Stimulated activated CD8-positive, alpha-beta memory T cell treated with anti-CD3 and anti-CD28 coated beads, Interleukin-15, amount 100 ng/mL, for 4 hours (primary cell): ENCODE measurements at places on chromosomes 6 and 20.

DNA sequence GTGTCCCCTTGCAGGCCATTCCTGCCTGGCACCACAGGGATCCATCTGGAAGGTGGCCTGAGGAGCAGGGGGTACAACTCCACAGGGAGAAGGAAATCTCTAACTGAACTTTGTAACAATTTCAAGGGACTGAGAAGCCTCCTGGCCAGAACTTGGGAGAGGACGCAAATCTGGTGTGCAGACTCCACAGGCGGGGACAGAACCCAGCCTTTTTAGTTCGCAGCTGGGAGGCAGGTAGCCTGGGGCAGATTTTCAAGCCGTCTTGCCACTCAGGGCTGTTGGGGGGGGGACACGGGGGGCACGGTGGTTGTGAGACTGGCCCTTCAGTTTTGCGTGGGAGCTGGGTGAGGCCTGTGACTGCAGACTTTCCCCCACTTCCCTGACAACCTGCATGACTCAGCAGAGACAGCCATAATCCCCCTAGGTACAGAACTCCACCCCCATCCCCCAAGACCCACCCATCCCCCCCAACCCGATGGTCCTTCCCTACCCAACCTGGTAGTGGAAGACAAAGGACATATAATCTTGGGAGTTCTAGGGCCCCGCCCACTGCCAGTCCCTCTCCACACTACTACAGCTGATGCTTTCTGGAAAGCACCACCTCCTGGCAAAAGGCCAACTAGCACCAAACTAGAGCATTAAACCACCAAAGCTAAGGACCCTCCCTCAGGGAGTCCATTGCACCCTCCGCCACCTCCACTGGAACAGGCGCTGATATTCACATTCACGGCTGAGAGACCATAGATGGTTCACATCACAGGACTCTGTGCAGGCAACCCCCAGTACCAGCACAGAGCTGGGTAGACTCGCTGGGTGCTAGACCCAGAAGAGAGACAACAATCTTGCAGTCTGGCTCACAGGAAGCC lies 3.0 kb upstream of the HUS1B start:
- no peak for DNase-seq

- no peak for DNase-seq
Measured at GRCh38 chr6:53737746-53738145, 57.1 kb upstream of the LRRC1 start.

DNA sequence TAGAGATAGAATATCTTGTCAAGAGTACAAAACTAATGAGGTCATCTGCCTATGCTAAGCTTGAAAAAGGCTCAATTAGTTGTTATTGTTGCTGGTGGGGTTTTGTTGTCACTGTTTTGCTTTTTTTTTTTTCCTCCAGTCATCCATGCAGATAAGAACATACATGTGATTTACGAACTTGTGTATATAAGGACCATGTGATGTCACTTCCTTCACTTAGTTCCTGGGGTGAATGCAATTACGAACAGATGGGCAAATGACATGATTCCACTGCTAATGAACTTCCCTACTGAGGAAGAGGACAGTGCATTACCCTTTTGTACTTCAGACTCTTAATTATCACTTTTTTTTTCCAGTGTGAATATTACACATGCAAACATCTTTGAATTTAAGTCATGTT lies 1175.3 kb upstream of the GJE1 start:
- DNase-seq: no peak

DNA sequence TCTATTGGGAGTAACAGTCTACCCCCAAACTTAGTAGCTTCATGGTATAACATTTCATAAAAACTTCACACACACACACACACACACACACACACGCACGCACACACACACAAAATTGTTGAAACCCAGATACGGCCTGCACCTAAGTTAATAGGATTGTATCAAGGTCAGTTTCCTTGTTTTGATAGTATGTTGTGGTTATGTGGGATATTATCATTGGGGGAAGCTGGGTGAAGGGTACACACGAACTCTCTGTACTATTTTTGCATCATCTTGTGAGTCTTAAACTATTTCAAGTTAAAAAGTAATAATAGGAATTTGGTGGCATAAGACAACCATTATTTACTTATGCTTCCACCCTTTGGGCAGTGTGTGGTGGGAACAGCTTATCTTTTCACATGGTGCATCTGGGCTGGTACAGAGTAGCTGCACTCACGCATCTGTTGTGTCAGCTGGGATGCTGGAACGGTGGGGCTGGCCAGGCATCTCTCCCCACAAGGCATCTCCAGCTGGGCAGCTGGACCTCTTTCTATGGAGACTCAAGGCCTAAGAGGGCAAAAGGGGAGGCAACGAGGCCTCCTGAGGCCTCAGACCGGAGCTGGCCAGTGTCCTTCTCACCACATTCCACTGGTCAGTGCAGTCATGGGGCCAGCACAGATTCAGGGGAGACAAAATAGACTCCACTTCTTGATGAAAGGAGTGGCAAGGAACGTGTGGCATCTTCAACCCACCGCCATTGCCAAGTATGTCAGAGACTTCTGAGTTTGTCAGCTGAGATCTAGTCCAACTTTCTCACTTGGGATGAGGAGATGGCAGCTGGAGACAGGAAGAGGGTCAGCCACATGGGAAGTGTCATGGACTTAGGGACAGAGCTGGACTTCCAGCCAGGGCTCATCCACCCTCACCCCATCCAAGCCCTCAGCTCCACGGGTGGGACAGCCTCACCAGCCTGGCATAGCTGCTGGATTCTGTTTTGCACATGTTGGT lies 20.5 kb upstream of the IP6K3 start:
- no peak for DNase-seq

- no peak for DNase-seq
Measured at GRCh38 chr20:11195169-11195568, 521.4 kb upstream of the JAG1 start.

GRCh38 chr6:161394437-161394836 lies 120.6 kb upstream of the AGPAT4 start:
- no peak for DNase-seq

GRCh38 chr6:53994201-53994600 lies 117.0 kb upstream of the MLIP start:
- no peak for DNase-seq
